AG08396 (cell line): ENCODE measurements at places on chromosomes 12 and 14.

DNA sequence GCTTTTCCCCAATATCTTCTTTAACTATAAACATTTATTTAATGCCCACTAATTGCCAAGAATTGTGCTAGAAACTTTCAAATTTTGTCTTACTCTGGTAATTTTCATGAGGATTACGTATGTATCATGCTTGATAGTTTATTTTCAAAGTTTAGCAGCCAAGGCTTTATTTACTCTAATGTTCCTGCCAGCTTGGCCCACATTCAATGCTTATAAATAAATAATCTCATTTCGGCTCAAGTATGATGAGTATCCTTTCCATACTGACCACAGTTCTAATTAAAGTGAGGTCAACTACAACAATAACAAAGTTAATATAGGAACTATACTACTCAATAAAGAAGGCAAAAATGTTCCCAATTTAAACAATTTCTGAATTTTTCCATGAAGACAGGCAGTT is 259.2 kb downstream of the MED13L start:
- no peak for DNase-seq

GRCh38 chr12:116398193-116398592 is 120.7 kb upstream of the MED13L start:
- no peak for DNase-seq

GRCh38 chr12:98821232-98821631 is 176.1 kb downstream of the APAF1 start:
- DNase-seq = no peak

DNA sequence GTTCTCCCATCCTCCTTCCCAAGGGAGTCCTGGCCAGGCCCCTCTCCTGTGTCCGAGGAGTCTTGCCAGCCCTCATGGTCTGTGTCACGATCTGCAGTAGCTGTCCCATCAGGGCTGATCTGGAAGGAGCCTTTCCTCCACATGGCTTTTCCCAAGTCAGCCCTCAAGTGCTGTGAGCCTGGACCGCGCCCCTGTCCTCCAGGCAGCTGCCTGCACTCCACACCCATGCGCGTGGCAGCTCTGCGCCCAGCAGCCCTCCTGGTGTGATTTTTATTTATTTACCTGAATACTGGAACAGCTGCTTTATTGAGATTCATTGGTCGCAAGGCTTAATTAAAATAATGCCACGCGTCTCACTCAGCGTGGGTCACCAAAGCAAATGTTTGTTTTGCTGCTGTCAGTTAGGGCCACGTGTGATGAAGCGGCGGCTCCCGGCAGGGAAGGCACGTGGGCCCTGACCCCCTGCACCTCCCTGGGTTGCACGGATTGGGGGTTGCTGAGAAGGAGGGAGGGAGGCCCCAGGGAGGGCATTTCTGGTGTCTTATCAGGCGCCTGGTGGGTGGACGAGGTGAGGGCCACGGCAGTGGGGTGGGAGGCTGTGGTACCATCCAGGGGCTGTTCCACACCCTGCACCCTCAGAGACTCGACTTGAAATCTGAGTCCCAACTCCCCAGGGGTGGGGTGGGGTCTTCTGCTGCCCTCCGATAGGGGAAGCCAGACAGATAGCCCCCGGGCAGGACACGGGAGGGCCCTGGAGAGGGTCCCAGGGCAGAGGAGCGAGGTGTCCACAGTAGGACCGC is 206.3 kb upstream of the C14orf180 start:
- no peak for DNase-seq

GRCh38 chr12:31999692-32000091 is 40.5 kb downstream of the RESF1 start:
- no peak for DNase-seq

GRCh38 chr12:120125792-120126634 is 9.5 kb upstream of the RAB35 start:
- DNase-seq = no peak
